ENCODE measurements at places on chromosomes 1 and 21.

DNA sequence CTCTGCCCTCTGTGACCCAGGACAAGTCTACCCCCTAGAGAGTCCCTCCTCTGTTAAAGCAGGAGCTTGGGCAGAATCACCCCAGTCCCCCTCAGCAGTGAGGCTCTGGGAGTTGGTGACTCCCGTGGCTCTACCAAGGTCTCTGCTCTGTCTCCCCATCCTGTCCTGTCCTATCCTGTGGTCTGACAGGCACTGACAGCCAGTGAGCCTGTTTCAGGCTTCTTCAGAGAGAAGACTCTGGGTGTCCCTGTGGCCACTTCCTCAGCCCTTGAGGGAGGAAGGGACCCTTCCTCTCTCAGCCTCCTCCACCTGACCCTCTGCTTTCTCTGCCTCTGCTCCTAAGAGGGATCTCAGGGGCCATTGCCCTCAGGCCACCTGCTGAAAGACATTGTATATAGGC lies 148.7 kb downstream of the FCRL5 start:
- no peak for DNase-seq

- DNase-seq, result no peak
Observed at GRCh38 chr1:38083541-38083940, 36.9 kb upstream of the POU3F1 start.

- DNase-seq, result no peak
Observed at GRCh38 chr1:4152266-4152665, 252.2 kb upstream of the C1orf174 start.

GRCh38 chr1:244761279-244761678 lies 74.2 kb upstream of the COX20 start:
- no peak for DNase-seq

DNA sequence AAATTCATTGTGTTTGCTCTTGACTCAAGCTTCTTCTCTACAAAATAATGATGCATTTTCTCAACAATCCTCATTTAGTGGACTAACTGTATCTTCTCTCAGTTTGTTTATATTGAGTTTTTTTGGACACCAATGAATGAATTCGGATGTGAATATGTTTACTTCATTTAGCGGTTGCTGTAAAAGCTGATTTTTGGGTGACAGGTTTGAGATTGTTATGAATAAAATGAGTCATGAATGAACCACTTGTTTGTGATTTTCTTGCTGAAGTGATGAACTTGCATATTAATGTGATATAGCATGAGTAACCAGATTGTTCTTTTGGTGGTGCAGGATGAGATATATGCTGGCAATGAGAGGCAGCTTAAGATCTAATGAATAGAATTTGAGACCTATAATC lies 3.1 kb downstream of the DNM3 start:
- DNase-seq, result no peak

DNA sequence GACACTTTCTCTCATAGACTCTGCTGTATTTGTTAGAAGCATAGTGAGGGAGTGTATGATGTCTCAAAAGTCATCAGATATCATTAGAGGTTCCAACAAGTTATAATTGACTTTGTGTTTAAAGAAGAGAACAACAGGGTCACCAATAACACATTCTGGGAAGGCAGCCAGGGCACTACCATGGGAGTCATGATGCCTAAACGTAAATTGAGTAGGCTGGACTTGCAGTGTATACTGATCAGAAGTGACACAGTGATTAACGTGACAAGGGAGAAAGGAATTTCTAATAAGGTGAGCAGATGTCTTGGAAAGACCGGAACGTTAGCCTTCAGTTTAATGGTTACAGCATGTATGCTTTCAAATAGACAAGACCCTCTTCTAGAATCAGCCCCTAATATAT lies 973.2 kb downstream of the NCAM2 start:
- DNase-seq, result no peak

- no peak for DNase-seq
Observed at GRCh38 chr1:62436039-62436465, 797 bp upstream of the USP1 start.

- DNase-seq, result no peak
Observed at GRCh38 chr1:21916447-21917238, 20.5 kb downstream of the HSPG2 start.
